ENCODE measurements at places on chromosomes 11 and 22. TPM values are rescaled to one million over a fixed set of nuclear protein-coding genes. Genes with fewer than 3 reads are reported as not detected.

- DNase-seq = no peak
These were observed 47.2 kb upstream of the SYT7 start for GRCh38 chr11:61627850-61628661.

Gene APOA4
- not detected for total RNA-seq

- DNase-seq = no peak
These were observed 674.1 kb downstream of the OPCML start for GRCh38 chr11:132858223-132858622.

DNA sequence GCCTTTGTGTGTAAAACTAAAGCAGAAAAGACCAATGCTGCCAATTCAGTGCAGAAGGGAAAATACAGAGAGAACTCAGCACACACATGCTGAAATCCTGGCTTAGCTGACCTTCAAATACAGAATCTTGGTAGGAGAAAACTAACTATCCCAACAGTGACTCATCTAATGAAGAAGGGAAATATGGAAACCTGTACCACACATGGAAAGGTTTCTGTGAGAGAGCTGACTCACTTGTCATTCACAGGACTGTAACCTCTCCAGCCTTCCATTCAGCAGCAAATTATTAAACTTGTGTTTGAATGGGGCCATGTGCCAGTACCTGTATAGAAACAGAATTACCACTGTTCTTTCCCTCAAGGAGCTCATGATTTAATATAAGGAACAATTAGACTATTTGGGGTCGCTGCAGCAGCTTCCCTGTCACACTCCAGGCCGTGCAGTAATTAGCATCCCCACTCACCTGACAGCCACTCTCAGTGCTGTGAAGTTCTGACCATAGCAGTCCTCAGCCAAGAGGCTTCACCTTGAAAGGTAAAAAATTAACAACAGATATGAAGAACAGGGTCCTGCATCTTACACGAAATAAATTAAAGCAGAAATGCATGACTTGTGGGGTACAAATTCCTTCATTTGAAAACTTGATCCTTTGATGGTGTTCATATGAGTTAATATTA lies 53.9 kb downstream of the MSANTD4 start:
- peak; percentile 52 for DNase-seq

- DNase-seq = no peak
These were observed 55.9 kb downstream of the PPP6R2 start for GRCh38 chr22:50398831-50399648.

Gene C11orf21
- total RNA-seq = not detected

GRCh38 chr11:44755556-44756523 lies 29.1 kb downstream of the TSPAN18 start:
- DNase-seq = no peak

Gene MUC2
- not detected for total RNA-seq

Gene MS4A12
- total RNA-seq = not detected

Gene TCIRG1
- 46.8 TPM for total RNA-seq

DNA sequence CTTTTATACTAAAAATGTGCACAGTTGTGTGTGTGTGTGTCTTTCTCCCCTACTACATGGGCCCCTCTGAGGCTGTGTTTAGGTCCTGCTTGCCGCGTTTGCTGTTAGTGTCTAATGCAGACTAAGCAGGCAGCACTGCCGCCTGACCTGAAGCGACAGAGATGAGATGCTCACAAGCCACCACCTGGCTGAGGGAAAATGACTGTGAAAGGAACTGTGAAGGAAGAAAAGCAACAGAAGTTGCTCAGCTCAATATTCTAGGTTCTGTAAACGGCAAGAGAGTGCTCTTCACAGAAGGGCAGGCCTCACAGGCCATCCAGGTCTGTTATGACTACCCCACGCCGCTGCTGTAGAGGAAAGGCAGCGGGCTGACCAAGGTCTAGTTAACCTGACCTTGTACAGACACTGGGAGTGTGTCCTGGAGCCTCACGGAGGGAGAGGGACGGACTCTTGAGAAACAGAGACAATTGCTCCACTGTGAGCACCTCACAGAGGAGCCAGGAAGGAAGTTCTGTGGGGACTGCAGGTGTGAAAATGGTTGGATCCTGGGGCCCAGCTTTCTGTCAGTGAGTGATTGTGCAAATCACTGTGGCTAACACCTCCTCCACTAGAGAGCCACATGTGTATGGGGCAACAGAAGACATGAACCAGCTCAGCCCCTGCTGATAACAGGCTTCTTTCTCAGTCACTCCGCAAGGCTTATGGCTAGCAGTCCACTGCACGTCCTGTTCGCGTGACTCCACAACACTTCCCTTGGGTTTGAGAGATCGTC lies 31.3 kb upstream of the YPEL1 start:
- no peak for DNase-seq

Gene GAB4
- total RNA-seq = not detected

DNA sequence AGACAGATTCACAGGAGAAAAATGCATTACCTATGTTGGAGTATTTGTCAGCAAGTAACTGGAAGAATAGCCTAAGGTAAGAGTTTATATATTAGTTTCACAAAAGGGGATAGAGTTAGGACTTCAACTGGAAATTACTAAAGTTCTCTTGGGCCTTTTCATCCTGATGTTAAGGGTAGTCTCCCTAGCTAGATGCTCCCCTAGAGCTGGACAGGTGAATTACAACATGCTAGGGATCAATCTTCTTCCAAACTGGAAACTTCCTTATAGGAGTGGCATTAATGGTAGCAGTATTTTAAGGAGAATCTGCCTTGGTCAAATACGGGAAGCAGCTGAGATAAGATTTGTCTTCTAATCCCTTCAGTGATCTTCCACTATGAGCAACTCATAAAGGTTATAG lies 632.8 kb upstream of the RAG2 start:
- DNase-seq = no peak
